ENCODE measurements at places on chromosomes 6 and 20.

- DNase-seq, result no peak
These were observed 39.2 kb downstream of the MMUT start for GRCh38 chr6:49423817-49424216.

DNA sequence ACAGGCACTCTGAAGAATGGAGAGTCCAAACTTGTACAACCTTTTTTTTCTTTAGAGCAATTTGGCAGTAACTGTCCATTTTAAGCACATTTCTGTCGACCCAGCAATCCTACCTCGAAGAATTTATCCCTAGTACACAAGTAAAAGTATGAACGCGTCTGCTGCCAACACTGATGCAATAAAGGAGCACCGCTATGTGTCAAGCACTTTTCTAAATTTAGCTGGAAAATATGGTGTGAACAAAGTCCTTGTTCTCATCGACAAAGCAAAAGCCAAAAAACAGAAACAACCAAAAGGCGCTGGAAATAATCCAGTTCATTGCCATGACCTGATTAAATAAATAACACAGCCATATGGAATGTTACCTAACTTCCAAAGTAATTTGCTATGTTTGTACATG, 1.1 kb downstream of the DPM1 start:
- no peak for DNase-seq

- DNase-seq, result no peak
These were observed 76.8 kb downstream of the OLIG3 start for GRCh38 chr6:137417396-137417795.

DNA sequence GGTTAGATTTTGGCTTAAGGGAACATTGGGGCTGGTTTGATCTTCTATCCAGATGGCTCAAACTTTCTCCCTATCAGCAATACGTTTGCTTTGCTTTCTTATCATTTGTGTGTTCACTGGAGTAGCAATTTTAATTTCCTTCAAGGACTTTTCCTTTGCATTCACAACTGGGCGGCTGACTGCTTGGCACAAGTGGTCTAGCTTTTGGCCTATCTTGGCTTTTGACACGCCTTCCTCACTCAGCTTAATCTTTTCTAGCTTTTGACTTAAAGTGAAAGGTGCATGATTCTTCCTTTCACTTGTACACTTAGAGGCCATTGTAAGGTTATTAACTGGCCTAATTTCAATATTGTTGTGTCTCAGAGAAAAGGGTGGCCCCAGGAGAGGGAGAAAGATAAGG, 254.9 kb downstream of the PLCB1 start:
- no peak for DNase-seq

DNA sequence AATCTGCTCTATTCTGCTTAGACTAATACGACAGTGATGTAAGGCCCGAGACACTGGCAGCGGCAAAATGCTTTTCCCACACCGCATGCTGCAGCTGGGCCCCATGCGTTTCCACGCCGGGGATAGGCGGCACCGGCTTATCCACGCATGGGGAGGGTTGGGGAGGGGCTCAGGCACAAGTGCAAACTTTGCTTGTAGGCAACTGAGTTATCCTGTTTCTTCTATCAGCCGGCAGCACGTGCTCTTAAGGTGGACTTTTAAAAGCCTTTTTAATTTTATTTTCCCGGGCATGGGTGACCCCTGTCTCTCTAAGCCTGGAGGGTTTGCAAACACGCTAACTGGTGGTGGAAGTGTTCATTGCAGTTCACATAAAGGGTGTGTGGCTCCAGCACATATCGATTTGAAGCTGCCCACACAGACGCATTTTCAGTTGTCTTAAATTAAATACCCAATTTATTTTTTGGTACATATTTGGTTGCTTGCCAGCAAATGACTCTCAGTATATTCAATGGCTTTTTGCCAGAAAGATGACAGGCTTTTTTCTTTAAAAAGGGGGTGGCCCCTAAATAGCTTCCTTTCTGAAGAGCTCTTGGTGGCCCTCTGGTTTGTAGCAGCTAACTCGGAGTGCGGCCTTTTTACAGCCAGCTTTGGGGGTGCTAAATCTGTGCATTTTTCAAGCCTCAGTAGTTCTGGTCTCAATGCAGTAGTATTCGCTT, 561.8 kb upstream of the AGPAT4 start:
- DNase-seq, result no peak

- DNase-seq, result no peak
These were observed 8.6 kb downstream of the CEP57L1 start for GRCh38 chr6:109103942-109104341.

GRCh38 chr6:144893680-144894151, 608.6 kb downstream of the UTRN start:
- DNase-seq, result no peak

DNA sequence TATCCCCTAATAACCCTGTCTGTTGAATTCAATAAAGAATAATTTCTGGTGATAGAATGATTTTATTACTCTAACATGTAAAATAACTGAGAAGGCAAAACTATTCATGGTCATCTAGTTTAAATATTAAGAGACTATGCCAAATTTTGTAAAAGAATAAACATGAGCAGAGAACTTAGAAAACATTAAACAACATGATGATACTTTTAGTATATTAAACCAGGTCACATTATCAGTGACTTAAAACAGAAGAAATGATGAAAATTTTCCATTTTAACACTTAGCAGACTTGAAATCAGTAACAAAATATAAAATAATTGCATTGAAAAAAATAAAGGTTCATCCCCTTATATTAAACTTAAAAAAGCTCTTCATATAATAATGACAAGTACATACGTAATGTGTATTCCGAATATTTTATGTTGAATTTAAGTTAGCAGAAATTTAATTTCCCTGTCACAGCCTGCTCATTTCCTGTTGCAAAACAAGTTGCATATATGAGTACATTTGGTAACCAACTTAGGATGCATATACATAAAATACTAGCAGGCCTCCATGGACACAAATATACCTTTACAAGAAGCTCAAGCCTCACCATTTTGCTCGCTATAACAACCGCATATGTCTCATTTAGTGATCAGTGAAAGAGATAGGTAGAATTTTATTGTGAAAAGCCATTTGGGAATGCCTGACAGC, 40.6 kb downstream of the DTNBP1 start:
- DNase-seq, result no peak

DNA sequence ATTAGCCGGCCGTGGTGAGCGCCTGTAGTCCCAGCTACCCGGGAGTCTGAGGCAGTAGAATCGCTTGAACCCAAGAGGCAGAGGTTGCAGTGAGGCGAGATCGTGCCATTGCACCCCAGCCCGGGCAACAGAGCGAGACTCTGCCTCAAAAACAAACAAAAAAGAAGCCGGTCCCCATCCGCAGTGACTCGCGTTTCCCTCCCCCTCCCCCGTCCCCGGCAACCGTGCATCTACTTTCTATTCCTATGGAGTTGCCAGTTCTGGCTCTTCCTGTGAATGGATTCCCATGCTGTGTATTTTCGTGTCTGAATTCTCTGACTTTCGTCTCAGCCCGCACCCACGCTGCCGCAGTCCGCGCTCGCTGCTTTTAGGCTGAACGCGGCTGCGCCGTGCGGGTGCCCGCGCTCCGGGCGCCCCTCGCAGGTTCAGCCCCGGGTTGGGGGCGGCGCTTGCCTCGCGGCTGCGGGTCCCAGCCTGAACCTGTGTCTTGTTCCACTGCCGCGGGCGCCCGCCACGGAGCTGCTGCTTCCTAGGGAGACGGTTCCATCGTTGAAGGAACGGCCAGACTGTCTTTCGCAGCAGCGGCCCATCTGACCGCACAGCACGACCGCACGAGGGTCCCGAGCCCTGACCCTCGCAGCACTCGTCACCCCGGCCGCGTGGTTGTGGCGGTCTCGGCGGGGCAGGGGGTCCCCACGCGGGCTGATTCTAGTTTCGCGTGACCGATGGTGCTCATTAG, 1.1 kb upstream of the MRGBP start:
- peak; percentile 92 for DNase-seq

DNA sequence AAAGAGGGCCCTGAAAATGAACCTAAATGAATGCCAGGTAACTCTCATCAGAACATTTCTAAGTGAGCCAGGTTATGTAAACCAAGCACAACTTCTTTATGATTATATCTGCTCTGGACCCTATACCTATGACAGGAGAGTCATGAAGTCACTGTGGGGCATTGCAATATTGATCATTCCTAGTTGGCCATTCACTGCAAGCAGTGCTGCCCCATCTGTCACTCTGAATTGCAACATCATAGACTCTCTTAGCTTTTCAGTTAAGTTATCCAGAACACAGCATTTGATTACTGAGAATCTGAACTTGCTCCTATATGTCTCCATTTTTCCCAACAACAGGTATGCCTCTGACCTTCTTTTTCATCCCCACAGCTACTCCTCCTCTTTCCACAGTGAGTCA, 3.3 kb downstream of the COL21A1 start:
- DNase-seq, result no peak

Measured in HuH-7.5 (cell line).